Pulmonary artery endothelial cell (primary cell): ENCODE measurements at places on chromosomes 5 and 9. TPM values are rescaled to one million over a fixed set of nuclear protein-coding genes. Genes with fewer than 3 reads are reported as not detected.

DNA sequence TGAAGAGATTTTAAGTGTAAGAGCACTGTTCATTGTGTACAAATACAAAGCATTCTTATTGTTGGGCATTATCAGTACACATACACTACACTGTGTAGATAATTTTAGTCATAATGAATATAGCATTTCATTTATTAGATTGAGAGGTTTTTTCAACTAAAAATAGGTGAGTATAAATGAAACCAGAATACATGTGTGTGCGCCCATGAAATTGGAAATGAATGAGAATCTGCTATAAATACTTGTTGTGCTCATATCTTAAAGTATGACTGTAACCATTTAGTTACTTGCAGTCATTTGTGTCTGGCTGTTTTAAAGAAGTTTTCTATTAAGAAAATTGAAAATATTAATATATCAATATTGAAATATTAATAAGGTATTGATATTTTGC is 189.0 kb upstream of the MEF2C start:
- no peak for DNase-seq

- no peak for DNase-seq
These were observed 47.6 kb upstream of the SHOC1 start for GRCh38 chr9:111842313-111842712.

The ARHGEF37 gene
- 7.3 and 9.2 TPM in 2 replicates for total RNA-seq

The FAXDC2 gene
- total RNA-seq, result 1.5 and 5.0 TPM in 2 replicates

The CMYA5 gene
- total RNA-seq, result under 0.01 and 0.07 TPM in 2 replicates

The IL17B gene
- not detected in 2 replicates for total RNA-seq

The HSDL2 gene
- 22.9 and 30.9 TPM in 2 replicates for total RNA-seq
